Stimulated activated CD4-positive, alpha-beta T cell treated with anti-CD3 and anti-CD28 coated beads, Interleukin-4, amount 100 ng/mL, for 4 hours (primary cell): ENCODE measurements at places on chromosomes 1 and 21.

GRCh38 chr1:208098773-208099172 lies 145.4 kb downstream of the PLXNA2 start:
- no peak for DNase-seq

DNA sequence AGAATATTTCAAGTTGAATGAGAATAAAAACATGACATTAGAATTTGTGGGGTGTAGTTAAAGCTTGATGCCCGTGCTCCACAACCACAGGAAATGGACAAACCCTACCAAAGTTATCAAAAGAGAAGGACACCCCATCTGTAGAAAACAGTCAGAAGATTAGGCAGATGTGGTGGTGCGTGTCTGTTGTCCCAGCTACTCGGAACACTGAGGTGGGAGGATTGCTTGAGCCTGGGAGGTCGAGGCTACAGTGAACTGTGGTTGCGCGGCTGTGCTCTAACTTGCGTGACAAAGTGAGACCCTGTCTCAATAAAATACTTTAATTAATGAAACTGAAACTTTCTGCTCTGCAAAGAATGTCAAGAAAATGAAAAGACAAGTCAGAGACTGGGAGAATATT lies 1.5 kb upstream of the SPATC1L start:
- DNase-seq, result no peak

- no peak for DNase-seq
Observed at GRCh38 chr1:38941527-38942019, at the start of gene RHBDL2. RHBDL2 (minus strand) TSS chr1:38941830; CDS start chr1:38919212, 22,618 bp downstream.

GRCh38 chr1:184298440-184299405 lies 88.1 kb upstream of the C1orf21 start:
- DNase-seq, result no peak

DNA sequence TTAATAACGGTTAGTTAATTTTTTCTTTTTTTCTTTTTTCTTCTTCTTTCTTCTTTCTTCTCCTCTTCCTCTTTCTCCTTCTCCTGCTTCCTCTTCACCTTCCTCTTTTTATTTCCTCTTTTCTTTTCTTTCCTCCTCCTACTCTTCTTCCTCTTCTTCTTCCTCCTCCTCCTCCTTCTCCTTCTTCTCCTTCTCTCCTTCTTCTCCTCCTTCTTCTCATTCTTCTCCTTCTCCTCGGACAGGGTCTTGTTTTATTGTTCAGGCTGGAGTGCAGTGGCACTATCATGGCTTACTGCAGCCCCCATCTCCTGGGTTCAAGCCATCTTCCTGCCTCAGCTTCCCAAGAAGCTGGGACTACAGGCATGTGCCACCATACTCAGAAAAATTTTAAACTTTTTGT lies 13.4 kb upstream of the ACBD3 start:
- DNase-seq, result no peak

DNA sequence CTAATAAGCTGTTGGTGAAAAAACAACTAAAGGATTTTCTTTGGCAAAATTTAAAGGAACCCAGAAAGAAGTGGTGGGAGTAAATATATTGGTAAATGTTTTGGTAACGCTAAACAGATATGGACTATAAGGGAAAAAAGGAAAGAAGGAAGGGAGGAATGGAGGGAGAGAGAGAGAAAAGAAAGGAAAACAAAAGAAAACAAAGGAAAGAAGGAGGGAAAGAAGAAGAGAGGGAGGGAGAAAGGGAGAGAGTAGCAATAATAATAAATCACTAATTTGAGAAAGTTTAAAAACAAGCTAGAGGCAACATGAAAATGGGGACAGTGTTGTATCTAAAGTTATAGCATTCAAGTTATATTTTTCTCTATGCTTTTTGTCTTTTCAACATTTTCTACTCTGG lies 43.6 kb upstream of the RCOR3 start:
- no peak for DNase-seq

DNA sequence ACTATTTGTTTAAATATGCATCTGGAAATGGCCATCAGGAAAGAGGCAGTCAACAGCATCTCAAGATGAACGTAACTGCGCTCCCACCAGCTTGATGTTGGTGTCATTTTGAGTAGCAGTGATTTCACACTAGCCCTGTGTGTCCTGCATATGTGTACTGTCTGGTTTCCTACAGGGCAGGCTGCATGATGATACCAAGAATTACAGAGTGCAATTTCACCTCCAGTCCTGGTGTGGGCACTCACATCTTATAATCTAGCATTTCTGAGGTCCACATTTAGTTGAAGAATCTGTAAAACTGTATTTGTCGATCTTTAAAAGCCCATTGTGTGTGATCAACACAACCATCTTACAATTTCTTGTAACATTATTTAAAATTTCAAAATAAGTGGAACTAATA lies 336.4 kb downstream of the PAPPA2 start:
- DNase-seq, result no peak

GRCh38 chr1:10155087-10155712 lies 55.2 kb upstream of the KIF1B start:
- DNase-seq, result no peak
